A549 treated with ZK216348 at 1 μM for 4 hours (cell line): ENCODE measurements at places on chromosomes 7 and 10. TPM values are rescaled to one million over a fixed set of nuclear protein-coding genes. Genes with fewer than 3 reads are reported as not detected.

Gene FAM25C
- 1.5 to 4.0 TPM (median 2.4 TPM) in 3 of 5 replicates, not detected in the others for total RNA-seq

Gene OLAH
- total RNA-seq, result 0.28 to 0.48 TPM (median 0.45 TPM) in 3 of 5 replicates, not detected in the others

Gene AKR1C8
- 0.29 TPM in 1 of 5 replicates, not detected in the others for total RNA-seq

Gene TMEM178B
- 1.1 to 2.6 TPM (median 1.5 TPM) in 5 replicates for total RNA-seq

Gene ADRB1
- 0.70 to 1.4 TPM (median 1.2 TPM) in 5 replicates for total RNA-seq

Gene CCDC136
- total RNA-seq, result 1.7 to 3.6 TPM (median 2.1 TPM) in 5 replicates

Gene NUTM2A
- 0.05 to 0.13 TPM (median 0.09 TPM) in 4 of 5 replicates, not detected in the other for total RNA-seq

Gene HGF
- total RNA-seq, result not detected in 5 replicates

Gene TRPV6
- not detected in 5 replicates for total RNA-seq

Gene CARD11
- total RNA-seq, result 1.2 to 2.5 TPM (median 1.6 TPM) in 5 replicates

Gene AP4M1
- total RNA-seq, result 12.8 to 17.5 TPM (median 16.1 TPM) in 5 replicates

Gene CPA2
- 0.18 to 0.28 TPM in 2 of 5 replicates, not detected in the others for total RNA-seq

Gene GCK
- total RNA-seq, result not detected in 5 replicates

Gene FMC1
- total RNA-seq, result 10.4 to 40.1 TPM (median 26.5 TPM) in 5 replicates

Gene ODAD2
- not detected in 5 replicates for total RNA-seq
